Fibroblast of the aortic adventitia (primary cell): ENCODE measurements at places on chromosomes 2 and 18.
A peak's percentile ranks its signal among the peaks of the same experiment; 100 is the strongest.

- no peak for DNase-seq
Measured at GRCh38 chr2:181780047-181780651, 99.8 kb upstream of the NEUROD1 start.

GRCh38 chr2:3827673-3828575, 124.5 kb downstream of the DCDC2C start:
- no peak for DNase-seq

DNA sequence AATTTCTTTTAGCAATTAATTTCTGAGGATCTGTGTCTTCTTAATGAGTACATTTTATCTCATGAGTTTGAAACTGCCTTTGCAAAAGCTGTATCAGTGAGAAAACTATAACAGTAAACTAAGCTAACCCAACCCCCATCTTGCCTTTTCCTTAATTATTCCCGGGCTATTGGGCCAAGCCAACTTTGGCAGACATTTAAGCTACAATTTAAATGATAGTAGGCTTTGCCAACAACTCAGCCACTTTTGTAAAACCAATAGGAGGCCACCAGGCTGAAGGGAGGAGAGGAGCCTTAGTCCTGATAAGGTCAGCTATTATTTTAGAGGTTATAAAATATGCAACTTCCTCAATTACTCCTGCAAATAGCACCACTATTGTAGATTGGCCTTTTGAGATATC, 218.0 kb upstream of the KCNJ3 start:
- DNase-seq: no peak

DNA sequence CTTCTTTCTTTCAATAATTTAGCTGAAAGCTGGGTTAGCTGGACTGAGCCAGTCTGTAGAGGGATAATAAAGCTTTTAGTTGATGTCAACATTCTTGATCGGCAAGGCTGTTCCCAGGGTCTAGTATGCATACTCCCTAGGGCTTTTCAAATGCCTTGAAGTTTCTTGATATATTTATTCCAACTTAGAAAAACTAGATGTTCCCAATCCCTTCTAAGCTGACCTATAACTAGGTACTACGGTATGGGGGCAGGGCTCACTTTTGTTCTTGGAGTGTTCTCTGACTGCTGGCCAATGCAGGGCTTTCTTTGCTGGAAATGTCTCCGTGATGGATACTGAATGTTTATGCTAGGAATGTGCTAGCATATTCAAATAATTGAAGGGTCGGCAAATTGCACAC, 258.6 kb upstream of the TANK start:
- peak; percentile 43 for DNase-seq

- DNase-seq: no peak
Measured at GRCh38 chr2:188330316-188331053, 38.8 kb downstream of the GULP1 start.

GRCh38 chr2:240714747-240715725, 23.4 kb downstream of the AQP12A start:
- DNase-seq: no peak

DNA sequence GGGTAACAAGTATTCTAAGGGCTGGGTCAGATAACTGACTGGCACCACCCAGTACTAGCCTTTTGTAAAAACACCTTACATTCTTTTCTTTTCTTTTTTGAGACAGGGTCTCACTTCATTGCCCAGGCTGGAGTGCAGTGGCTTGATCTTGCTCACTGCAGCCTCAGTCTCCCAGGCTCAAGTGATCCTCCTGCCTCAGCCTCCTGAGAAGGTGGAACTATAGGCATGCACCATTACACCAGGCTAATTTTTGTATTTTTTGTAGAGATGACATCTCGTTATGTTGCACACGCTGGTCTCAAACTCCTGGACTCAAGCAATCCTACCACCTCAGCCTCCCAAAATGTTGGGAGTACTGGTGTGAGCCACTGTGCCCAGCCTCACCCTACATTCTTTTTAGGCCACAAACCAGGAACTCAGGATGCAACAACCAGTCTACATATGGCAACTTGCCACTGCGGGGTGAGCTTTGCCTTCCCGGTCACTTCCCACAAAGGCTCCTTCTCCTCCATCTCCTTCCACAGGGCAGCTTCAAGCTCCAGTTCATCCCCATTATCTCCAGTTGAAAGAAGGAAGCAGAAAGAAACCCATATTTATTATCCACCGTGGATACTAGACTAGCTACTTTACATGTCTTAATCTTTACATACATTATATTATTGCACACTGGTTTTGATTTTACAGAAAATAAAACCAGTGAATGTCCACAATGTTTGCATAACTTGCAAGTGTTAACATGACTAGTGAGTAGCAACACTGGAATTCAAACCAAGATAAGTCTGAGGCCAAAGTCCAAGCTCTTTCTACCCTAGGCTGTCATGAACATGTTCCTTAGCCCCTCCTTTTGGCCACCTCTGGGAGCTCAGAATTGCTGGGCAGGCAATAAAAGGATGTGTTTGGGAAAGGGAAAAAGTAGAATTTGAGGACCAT, 23.7 kb upstream of the AP1S3 start:
- DNase-seq: peak; percentile 91

DNA sequence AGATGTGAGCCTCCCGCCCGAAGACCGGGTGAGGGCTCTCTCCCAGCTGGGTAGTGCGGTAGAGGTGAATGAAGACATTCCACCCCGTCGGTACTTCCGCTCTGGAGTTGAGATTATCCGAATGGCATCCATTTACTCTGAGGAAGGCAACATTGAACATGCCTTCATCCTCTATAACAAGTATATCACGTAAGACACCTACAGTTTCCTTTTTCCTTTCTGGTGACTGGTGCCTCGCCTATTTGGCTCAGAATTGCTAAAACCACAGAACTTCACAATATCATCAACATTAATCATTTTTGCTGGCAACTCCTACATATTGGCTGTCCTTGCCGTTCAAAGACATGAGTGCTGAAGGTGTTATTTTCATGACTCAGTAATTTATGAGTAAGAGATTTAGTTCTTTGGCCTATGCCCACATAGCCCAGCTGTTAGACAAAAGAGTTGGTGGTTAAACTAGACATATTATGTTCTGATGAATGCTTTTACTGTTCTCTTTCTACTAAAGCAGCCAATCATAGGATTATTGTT, 2.2 kb downstream of the STAMBP start:
- DNase-seq: peak; percentile 91

- no peak for DNase-seq
Measured at GRCh38 chr2:66782780-66783361, 347.9 kb downstream of the MEIS1 start.

DNA sequence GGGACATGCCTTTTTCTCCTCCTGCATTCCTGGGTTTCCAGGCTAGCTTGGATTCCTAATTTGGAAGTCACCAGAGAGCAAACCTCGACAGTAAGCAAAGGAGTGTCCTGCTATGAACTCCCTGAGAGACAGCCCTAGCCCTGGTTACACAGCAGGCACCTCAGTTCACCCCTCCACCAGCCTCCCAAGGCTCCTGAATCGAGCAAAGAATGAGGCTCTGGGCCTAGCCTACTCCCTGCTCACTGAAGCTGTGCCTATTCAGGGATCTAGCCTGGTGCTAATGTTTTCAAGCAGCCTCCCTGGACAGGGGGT, 66.7 kb upstream of the RMDN2 start:
- DNase-seq: peak; percentile 25

- DNase-seq: no peak
Measured at GRCh38 chr2:236370847-236371409, 106.7 kb upstream of the ASB18 start.

- peak; percentile 24 for DNase-seq
Measured at GRCh38 chr18:22505141-22505591, 87.5 kb upstream of the CTAGE1 start.

DNA sequence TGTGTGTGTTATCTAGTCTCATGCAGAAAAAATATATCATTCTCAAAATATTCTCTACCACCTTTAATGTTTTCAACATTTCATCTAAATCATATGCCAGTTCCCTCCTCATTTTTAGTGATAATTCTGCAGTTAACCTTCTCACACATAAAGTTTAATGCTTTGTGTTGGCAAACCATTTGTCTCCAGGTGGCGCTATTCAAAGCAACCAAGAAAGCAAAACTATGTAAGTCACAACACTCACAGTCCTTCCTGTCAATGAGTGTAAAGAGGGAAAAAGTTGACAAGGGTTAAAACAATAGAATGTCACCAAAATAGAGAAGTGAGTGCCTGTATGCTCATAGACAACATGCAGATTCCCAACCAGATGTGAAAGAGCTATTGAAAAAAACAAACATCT, 961.6 kb upstream of the LRRTM1 start:
- DNase-seq: no peak

- DNase-seq: no peak
Measured at GRCh38 chr18:31577195-31577594, 14.5 kb upstream of the TTR start.

- no peak for DNase-seq
Measured at GRCh38 chr2:26615860-26616705, 25.1 kb downstream of the CIB4 start.

GRCh38 chr2:54516842-54517241, 60.7 kb downstream of the SPTBN1 start:
- no peak for DNase-seq

GRCh38 chr2:224835405-224835804, 119.2 kb upstream of the CCDC195 start:
- DNase-seq: no peak

DNA sequence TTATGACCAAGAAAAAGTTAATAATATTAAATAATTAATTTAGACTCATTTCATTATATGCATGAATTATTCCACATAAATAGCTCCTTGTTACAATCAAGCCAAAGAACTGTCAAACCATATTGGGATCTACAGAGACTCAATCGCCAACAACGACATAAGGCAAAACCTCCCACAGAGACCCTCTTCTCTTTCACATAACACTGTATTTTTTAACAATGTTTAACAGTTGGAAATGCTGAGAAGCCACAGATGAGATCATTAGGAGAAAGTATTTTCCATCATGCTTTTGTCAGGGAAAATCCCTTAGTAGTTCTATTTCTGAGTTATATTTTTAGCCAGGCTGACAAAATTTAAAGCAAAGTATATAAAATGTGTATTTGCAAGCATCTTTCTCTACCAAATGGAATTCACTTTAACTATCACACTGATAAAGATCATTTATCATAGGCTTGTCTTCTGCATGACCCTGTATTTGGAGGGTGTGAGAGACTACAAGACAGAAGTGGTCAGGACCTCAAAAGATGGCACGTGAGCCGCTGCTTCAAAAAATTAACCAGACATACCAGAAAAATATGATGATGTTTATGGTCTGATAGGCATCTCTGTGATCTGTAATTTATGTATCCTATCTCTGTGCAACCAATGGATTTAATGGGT, 383.8 kb downstream of the NRXN1 start:
- no peak for DNase-seq

- DNase-seq: no peak
Measured at GRCh38 chr2:89763581-89764485, 1072.4 kb downstream of the RPIA start.

DNA sequence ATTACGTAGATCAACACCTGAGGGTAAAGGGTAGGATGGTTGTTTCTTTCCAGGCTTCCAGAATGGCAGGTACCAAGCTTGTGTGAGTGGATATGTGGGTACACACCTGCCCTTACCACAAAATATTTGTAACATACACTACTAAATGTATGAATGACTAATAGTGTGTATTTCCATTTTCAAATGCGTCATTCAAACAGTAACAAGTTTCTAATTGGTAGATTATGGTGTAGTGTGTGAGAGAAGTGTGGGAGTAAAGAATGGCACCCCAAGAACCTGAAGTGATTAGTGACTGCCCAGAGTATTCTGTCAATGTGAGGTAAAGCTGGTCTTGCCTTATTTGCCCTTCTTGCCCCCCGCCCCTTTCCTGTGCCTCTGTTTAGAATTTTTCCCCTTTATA, 21.1 kb downstream of the AGPS start:
- no peak for DNase-seq

DNA sequence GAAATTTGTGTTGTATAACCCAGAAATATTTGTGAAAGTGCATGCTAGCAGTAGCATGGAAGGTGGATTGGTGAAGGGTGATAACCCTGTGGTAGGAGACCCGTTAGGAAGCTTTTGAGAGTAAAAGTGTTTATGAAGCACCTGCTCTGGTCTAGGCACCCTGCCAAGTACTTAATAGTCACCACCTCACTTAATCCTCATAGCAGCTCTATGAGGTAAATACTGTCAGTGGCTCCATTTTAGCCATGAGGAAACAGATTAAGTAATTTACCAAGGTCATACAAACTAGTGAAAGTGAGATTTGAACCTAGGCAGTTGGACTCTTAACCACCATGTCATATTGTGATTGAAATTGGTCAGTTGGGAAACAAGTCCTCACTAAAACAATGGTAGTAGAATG, 66.8 kb downstream of the TET3 start:
- no peak for DNase-seq

DNA sequence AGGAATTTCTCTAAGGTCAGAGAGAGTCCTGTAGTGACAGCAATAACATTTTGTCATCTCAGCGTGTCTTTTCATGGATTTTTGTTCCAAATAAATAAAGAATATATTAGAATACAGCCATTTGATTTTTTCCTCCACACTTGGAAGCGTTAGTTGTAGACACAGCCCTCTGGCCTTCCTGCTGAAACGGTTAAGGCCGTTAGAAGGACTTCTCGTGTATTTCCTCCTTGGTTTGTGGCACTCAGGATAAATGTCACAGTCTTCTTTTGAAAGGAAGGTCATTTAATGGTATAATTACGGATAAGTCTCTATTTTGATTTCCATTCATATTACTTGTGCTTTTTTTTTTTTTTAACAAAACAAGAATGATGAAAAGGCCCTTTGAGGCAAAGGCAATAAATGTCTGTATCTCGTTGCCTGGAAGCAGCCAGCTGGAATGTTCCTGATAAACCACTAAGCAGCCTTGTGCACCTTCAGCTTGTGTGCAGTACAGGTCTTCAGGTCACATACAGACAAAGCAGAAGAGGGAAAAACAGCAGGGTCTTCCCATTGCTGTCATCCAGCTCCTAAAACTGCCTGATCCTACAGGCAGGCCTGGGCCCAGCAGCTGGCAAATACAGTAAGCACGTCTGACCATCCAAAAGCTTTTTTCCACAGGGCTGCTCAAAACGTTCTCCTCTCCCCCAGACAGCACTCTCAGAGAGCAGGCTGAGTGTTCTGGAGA, 14.4 kb downstream of the EFR3B start:
- DNase-seq: no peak

DNA sequence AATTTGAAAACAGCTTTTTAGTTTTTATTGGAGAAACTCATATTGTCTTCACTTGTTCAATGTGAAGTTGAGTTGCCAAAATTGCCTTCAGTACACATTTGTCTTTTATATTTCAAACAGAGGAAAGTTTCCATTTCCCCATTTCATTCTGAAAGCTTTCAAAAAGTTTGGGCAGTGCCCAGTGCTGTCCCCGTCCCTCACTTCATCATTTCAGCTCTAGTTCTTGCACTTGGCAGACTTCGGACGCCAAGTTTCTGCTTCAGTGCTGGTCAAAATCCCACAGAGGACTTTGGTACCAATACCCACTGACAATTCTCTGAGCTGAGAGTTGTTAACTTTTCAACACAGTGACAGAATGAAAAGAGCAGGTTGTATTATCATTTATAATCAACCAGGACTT, 43.4 kb upstream of the AQP4 start:
- no peak for DNase-seq

DNA sequence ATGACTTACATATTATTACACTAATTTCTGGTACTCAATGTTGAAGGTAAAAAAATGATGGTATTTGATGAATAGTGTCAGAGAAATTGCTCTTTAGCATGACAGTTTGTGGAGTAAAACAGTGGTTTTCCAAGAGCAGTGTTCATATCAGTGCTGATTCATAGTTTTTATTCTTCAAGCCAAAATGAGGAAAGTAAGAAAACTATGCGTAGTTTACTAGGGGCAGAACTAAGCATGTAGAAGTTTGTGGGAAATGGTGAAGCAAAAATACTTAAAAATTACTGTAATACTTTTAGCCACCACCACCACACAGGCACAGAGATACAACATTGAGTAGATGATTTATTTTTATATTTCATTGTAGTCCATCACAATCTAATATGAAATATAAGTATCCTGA, 137.3 kb downstream of the ZNF804A start:
- peak; percentile 56 for DNase-seq
